ENCODE measurements at places on chromosomes 7 and 10.

- DNase-seq: no peak
Observed at GRCh38 chr10:132869621-132870020, 72.7 kb downstream of the CFAP46 start.

DNA sequence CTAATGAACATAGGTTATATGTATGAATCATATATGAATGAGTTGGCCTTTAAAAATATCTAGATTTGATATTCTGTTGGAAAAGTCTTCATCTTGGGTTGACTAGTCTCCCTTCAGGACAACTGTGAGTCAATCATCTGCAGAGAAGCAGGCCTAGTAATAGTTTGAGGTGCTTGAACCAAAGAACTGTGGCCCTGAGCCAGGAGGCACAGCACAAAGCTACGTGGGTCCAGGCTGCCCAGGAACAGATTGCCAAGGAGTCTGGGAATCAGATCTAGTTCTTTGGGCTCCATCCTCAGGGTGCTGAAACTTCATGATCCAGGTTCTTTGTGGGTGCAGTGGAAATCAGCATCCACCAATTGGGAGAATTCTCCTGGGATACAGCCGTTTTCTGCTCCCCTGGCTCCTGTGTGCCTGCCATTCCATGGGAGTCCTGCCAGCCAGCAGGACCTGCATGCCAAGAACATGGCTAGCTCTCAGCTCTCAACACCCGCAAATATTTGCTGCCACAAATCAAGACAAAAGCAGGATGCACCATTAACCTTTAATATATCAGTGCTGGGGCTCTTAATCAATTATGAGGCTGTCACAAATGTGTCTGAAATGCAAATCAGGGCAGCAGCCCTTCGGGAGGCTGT is 709.0 kb downstream of the GRID1 start:
- DNase-seq: no peak

GRCh38 chr10:11397980-11398580 is 213.4 kb downstream of the USP6NL start:
- DNase-seq: no peak

- DNase-seq: no peak
Observed at GRCh38 chr7:74502216-74502891, 48.6 kb downstream of the GTF2IRD1 start.

GRCh38 chr10:3648576-3648975 is 136.4 kb downstream of the KLF6 start:
- no peak for DNase-seq

GRCh38 chr10:118956802-118957442 is 72.6 kb upstream of the NANOS1 start:
- DNase-seq: no peak

- peak; percentile 76 for DNase-seq
Observed at GRCh38 chr10:43461950-43462349, 25.0 kb downstream of the ZNF487 start.

GRCh38 chr10:21191512-21191911 is 294.4 kb upstream of the NEBL start:
- peak; percentile 19 for DNase-seq

DNA sequence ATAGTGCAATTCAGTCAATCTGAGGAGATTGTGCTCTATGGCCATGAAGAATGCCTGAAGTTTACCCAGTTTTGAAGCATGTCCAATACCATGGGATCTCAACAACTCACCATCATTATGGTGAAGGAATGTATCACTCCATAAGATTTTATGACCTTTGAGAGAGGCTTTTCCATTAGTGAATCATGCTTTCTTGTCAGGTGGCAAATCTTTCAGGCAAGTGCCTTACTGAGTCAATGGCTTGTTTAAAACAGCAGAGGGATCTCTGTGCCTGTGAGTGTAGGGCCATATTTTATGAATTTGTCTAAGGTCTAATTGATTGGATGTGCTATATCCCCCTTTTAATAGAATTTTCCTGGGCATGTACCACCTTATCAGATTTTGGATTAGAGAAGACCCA is 131.5 kb downstream of the CCDC7 start:
- peak; percentile 12 for DNase-seq

DNA sequence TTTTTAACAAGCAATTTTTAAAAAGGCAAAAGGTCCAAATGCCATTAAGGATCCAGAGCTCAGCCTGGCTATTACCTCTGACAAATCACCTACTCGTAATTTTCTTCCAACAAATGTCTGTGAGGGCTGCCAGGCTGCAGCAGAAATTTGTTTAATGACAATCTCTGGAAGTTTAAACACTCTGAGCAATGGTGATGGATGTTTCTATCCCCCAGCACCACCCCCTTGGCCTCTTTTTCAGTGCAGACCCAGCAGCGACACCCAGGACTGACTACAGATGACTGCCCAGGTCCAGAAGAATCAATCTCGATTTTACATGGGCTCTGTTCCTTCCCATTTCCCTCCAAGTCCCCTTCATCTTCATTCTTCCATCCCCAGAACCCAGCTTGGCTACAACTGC is 201.4 kb upstream of the AOAH start:
- no peak for DNase-seq

- DNase-seq: no peak
Observed at GRCh38 chr7:13099154-13099795, 411.8 kb downstream of the ARL4A start.

DNA sequence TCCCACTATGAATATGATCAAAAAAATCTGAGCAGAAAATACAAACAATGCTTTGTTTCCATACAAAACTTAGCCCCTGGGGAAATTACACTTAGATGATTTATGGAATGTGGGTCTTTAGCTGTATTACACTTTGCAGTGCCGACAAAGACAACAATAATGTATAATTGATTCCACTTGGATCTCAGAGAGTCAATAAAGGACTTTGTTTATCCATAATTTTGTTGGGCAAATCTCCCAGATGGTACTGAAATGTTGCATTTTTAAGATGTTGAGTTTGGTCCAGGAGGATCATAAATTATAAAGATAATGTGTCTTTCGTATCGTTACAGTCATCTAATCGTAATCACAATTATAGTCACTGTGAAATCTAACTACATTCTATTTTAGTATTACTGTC is 66.9 kb upstream of the DOCK1 start:
- DNase-seq: no peak

DNA sequence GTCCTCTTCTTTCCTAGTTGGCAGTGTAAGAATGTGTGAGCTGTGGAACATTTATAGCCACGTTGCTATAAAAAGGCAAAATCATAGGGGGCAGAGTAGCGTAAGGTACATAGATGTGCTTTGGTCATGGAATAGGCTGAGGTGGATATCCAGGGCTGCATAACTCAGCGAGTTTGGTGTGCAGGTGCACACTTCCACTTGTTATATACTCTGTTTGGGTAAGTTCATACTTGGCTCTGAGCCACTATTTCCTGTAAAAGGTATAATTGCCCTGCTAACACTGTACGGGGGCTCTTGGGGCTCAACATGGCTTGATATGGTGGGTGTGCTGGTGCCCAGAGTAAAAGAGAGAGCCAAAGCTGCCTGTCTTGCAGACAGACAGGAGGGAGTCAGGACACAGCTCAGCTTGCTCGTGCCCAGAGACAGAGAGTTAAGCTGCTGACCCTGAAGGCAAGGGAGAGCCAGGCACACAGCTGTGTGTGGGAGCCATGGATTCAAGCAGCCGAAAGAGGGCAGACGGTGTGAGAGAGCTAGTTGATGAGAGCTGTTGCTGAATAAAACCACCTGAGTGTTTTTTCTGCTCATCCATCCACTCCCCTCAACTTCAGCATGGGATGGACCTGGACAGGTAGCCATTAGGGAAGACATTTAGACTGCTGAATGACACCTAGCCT is 126.7 kb downstream of the DKK1 start:
- no peak for DNase-seq

- no peak for DNase-seq
Observed at GRCh38 chr7:102050864-102051460, 233.5 kb downstream of the CUX1 start.

GRCh38 chr10:63611078-63611477 is 89.9 kb downstream of the REEP3 start:
- peak; percentile 21 for DNase-seq

DNA sequence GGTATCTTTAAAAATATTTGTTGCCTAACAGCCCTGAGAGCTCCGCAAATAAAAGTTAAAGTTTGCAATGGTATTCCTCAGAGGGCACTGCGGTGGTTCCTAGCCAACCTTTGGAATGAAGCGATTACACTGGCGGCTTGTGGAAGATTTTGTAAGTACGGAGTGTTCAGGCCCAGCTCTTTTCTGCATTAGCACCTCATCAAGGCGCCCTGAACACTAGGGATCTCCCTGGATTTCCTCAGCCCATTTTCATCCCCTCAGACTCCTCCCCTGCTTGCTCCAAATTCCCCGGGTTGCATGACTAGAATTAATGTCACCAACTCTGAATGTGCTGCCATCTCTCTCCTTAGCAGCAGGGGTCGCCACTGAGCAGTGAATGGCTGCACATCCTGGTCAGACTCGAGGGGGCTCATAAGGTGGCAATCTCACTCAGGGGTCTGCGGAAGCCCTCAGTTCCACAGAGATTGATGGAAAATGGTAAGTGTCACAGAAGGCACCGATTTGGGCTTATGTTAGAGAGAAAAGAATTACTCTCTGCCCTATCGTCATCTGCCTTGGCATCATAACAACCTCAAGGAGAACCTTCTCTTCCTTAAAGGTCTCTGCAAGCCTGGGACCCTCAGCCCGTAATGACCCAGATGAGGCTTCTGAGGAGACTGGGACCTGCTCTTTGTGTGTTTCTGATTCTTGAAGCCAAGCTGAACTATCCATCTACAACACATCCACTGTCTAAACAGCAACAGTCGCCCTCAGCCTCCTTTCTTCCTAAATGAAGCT is 262.8 kb upstream of the AOAH start:
- peak; percentile 80 for DNase-seq

- DNase-seq: no peak
Observed at GRCh38 chr7:38950309-38950708, 27.4 kb upstream of the POU6F2 start.

DNA sequence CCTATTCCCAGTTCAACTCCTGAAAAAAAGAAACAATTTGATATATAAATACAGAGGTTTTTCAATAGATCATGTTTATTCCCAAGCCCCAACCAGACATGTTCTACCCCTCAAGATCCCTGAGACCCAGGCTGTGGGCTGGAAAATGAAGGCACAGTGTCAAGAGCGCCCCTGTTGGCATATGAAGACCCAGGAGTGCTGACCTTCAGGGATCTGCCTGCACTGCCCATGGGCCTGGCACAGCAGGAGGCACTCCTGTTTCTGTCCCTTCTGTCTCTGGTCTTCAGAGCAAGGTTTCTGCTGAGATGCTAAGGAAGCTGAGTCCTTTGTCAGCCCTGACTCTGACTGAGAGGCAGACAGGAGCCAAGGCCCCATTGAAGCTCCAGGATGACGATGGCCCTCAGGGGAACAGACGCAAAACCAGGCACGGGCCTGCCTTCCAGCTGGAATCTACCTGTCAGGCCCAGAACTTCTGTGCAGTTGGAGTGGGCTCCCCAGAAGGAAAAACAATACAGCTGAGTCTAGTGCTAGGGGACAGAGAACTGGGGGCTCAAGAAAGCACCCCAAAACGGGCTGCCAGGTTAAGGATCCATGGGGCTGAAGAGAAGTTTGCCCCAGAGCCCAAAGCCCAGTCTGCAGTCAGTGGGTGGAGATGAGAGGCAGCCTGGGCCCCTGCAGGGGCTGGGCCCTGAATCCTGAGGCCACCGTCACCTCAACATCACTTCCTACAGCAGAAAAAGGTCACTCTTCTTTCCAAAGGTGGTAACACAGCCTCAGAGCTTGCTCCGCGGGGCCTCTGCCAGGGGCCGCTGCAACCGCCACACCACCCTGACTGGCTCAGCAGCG is 6.7 kb upstream of the AIFM2 start:
- DNase-seq: no peak

- DNase-seq: no peak
Observed at GRCh38 chr10:132865171-132865631, 77.2 kb downstream of the CFAP46 start.

DNA sequence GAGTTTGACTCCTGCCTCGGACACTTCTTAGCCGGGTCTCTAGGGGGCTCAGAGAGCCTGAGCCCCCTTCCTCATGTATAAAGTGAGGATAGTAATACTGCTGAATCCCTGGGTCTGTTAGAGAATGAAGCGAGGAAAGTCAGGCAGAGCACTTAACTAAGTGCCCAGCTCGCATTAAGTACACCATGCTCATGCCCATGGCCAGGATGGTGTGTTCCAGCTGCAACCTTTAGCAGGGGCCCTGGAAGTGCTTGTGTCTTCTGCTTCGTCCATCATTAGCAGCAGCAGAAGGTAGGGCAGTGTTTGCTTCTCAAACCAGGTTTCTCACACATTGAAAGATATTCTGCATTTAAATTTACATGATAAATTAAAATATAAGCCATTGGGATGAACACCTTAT is 27.3 kb upstream of the WDFY4 start:
- no peak for DNase-seq

DNA sequence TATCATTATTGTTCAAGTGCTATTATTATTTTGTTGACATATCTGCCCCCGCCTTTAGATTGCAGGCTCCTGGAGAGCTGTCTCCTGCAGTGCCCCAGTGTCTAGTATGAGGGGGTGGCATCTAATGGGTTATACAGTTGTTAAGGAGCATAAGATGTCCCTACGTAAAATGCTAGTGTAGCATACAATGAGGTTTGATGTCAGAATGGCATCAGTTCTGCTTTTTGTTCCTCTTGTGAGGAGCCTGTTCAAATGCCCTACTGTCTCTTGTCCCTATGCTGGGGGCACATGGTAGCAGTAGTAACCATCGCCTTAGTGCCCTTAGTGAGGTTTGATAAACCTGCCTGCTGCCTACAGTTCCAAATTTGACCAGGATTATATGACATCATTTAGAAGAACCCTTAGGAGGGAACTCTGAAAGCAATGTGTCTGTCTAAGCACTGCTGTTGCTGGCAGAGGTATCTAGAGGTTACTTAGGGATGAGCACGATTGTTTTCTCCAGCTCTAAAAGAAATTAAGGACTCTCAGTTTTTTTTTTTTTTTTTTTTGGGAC is 9.7 kb downstream of the CREM start:
- no peak for DNase-seq

DNA sequence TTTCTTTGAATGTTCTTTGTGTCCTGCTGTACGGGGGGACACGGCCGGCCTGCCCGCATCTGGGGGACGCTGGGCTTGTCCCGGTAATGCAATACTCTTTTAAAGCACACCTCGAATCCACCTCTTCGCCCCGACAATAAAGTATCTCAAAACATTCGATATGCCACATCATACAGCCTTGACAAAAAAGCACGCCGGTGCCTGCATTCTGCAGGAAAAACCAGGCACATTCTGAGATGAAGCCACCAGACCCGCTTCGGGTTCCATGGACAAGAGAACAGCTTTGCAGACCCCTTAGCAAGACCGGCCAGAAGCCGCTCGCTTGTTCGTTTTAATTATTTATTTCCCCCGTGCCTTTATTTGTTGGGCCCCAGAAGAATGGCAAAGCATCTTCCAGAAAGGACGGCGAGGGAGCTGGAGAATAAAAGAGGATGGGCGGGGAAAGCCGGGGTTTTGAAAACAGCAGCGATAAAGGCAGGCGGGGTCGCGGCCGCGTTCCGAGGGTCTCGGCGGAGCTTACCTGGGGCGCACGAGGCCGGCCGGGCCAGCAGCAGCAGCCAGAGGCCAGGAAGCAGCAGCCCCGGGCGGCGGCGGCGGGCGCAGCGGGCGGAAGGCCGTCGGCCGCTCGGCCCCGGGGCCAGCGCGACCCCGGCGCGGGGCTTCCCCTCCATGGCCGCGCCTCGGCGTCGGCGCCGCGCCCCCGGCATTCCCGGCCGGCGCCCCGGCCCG is 462 bp downstream of the KIAA1549 start:
- no peak for DNase-seq

- no peak for DNase-seq
Observed at GRCh38 chr10:122338609-122339441, 35.7 kb upstream of the PLEKHA1 start.

GRCh38 chr10:6578251-6578771 is 1.8 kb downstream of the PRKCQ start:
- no peak for DNase-seq
